Neural progenitor cell (in vitro differentiated cells): ENCODE measurements at places on chromosomes 16 and 17. TPM values are rescaled to one million over a fixed set of nuclear protein-coding genes. Genes with fewer than 3 reads are reported as not detected.

DNA sequence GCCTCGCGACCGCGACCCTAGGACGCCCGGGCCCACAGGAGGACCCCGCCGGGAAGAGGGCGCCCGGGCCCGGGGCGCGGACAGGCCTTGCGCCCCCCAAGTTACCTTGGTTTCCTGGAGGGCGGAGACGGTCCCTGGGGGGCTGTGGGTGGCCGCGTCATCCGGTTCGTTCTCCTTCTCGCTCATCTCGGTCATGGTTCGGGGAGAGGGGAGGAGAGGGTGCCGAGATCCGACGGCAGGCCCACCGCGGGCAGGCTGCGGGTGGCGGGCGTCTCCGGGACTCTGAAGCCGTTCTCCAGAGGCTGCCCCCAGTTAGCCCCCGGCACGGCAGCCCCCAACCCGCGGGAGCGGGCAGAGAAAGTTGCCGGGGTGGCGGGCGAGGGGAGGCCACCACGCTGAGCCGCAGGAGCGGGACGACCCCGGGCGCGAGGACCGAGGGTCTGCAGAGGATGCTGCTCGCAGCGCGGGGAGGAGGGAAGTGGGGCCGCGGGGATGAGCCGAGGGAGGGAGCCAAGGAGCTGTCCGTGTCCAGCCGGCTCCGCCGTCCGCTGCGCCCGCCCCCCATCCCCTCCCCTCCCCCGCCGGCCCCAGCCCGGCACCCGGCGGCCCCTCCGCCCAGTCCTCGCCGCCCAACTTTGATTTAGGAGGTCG is at the start of gene STAC2:
Gene STAC2, minus strand, starts transcription at position 638 of the 651 bp plus-strand sequence. Its CDS starts 443 bp downstream, at position 195.
- no peak for DNase-seq

DNA sequence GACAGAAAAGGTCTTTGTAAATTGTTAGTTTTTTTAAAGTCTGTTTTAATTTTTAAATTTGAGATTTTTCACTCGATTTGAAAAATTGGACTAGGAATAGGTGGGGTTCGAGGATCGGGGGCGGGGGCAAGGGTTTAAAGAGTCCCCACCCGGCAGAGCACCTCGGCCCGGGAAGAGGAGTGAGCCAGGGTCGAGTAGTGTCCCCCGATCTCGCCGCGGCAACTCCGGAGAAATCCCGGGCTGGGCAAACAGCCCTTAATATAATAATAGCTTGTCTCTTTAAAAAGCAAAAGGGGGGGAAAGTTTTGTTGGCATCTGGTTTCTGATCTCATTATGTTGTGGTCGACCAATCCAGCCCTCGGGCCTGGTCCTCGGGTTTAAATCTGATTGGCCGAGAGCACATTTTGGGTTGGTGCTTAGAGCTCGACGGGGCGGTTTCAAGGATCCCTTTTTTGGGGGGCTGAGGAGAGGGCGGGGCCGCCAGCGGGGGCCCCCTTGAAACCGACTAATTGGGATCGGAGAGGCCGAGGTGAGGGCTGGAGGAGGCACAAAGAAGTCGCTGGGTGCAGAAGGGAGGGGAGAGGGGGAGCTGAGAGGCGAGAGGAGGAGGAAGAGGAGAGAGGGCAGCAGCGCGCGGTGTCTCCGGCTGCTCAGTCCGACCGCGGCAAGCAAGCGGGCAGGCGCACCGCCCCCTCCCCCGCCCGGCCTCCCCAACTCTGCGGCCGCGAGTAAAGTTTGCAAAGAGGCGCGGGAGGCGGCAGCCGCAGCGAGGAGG is at the start of gene FZD2:
Gene FZD2, plus strand, starts transcription at position 653 of the 775 bp plus-strand sequence. CDS start 205 bp downstream, outside the sequence.
- DNase-seq: peak; percentile 98

GRCh38 chr17:56773124-56773523 is 60.6 kb downstream of the C17orf67 start:
- DNase-seq: no peak

- DNase-seq: no peak
These were observed 54.4 kb downstream of the MPRIP start for GRCh38 chr17:17096438-17097178.

DNA sequence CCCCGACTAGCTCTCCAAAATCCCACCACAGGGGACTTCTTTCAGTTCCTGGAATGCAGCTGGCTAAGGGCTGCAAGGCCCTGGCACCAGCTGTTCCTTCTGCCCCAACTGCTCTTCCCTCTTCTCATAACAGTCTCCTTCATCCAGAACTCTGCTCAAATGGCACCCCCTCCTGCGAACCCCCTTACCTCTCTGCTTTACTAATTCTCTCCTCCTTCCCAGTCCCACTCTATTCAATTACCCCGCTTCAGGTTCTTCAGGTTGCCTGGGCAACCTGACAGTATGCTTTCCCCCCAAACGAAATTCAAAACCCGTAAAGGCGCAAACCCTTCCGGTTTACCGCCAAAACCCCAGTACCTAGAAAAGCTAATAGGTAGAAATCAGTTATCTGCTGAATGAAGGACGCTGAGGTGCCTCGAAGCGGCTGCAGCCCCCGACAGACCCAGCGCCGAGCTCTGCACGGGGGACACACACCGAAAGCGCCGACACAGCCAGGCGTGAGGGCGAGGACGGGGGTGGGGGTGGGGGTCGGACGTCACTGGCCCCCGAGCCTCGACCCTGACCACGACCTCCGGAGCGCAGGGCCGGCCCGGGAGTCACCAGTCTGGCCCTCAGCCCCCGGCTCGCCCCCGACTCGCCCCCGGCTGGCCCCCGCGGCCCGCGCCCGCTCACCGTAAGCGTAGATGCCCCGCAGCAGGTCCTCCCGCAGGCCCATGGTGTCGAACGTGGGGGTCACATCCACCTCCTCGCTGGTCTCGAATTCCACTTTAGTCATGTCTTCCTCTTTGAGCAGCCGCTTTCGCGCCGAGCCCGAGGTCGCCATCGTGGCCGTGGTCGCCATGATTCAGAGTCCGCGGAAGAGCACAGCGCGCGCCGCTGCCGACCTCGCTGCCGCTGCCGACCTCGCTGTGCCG is 550 bp downstream of the EIF4A3 start:
- DNase-seq: peak; percentile 75

- no peak for DNase-seq
These were observed 5.5 kb upstream of the CALB2 start for GRCh38 chr16:71352963-71353460.

GRCh38 chr16:23999663-24000062 is 163.9 kb downstream of the PRKCB start:
- no peak for DNase-seq

ODF4 gene
- not detected in 2 replicates for total RNA-seq

GRCh38 chr17:80137131-80137530 is 9.8 kb downstream of the EIF4A3 start:
- DNase-seq: no peak

GRCh38 chr16:27337024-27337423 is 23.2 kb downstream of the IL4R start:
- no peak for DNase-seq

GRCh38 chr16:3998793-3999478 is 117.3 kb downstream of the ADCY9 start:
- no peak for DNase-seq

HOXB4 gene
- total RNA-seq: not detected in 2 replicates

DNA sequence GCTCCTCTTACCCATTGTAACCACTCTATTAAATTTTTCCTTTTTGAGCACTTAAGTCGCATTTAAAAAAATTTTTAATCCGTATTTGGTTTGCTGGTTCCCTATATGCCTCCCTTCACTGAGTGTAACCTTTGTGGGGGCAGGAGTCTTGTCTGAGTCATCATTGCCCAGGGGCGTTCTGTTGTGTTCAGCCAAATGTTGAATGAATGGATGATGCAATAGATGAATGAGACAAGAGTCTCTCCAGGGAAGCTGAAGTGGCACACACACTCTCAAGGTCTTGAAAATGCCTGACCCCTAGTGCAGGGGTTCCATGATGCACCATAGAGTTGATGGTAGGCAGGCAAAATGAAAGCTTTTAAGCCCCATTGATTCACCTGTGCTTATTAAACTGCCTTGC is 123.0 kb upstream of the RBFOX1 start:
- DNase-seq: no peak

DNA sequence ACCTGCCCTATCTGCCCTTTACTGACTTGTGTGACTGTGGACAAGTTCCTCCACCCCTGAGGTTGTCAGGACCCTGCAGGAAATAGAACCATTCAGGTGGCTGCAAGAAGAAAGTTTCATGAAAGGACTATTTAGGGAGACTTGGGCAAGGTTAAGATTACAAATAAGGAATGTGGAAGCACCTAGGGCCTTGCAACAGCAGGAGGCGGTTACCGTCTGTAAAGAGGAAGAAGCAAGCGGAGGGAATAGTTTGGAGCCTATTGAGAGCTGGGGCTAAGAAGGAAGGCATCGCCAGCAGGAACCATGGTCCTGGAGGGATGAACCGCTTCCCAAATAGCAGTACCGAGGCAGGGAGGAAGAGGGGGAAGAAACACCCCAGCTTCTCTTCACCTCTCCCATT is 132.4 kb downstream of the PRKCB start:
- no peak for DNase-seq

- no peak for DNase-seq
These were observed 3.5 kb downstream of the RAB40C start for GRCh38 chr16:593406-593805.

DNA sequence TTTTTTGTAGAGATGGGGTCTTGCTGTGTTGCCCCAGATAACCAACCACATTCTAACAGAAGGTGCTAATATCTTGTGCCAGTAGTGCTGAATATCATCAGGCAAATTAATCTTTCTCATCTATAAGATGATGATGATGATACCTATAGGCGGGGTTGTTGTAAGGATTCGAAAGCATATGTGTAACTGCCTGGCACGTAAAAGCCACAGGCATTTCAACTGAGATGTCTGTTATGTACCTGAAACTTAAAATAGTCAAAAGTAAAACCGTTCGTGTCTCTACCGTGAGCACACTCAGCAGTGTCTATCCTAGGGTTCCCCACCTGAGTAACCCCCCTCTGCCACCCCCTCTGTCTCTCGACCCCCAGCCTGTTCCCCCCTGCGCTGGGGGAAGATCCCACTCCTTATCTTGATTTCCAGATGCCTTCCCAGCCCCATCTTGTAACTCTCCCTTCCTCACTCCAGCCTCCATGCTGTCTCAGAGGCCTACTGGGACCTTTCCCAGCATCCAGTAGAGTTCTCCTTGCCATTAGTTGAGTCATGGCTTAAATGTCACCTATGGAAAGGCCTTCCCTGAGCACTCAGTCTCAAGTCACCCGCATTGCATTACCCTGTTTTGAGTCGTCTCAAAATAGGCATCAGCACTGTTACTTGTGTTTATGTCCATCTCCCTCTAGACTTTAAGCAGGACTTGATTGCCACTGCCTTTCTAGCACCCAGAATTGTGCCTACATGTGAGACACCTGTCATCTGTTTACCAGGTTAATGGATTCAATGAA is 34.1 kb downstream of the CDRT15 start:
- no peak for DNase-seq

DNA sequence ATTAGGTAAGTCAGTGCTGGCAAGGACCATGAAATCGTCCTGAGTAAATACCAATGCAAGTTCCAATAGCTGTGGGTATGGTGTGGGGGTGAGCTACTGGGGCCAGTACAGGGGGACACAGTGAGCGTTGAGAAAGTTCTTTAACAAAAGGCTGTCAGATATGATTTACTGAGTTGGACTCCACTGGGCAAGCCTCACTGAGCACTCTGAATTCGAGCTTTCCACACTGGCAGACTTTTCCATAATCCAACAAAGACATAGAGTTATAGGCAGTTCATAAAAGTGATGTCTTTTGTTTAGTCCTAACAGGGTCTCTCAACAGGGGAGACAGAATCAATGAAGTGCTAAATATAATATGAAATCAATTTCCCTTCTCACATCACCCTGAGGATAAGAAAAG is 489.0 kb downstream of the KCNJ2 start:
- DNase-seq: no peak

- DNase-seq: no peak
These were observed 4.9 kb downstream of the LASP1 start for GRCh38 chr17:38874505-38875400.

- no peak for DNase-seq
These were observed 26.0 kb downstream of the NGFR start for GRCh38 chr17:49521088-49521450.

DNA sequence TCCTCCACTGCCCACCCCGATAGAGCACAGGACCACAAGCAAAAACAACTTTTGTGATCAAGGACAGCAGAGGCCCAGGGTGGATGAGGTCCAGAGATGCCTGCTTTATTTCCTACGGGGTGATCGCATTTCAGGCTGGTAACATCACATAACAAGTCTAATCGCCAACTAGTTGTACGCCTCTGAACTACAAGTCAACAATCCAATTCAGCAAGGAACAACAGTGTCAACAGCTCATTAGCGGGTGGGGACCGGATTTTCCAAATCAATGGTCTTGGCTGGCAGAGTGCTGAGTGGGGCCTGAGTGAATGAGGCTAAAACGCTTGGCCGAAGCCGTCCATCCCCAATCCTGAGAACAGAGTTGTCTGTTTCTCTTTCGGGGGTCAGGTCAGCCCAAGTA is 17.1 kb downstream of the MRM3 start:
- no peak for DNase-seq

DLX3 gene
- 0.04 and 0.87 TPM in 2 replicates for total RNA-seq

GRCh38 chr16:84754956-84755672 is 55.3 kb downstream of the USP10 start:
- no peak for DNase-seq

GRCh38 chr17:45116434-45117016 is 15.8 kb downstream of the PLCD3 start:
- no peak for DNase-seq

DNA sequence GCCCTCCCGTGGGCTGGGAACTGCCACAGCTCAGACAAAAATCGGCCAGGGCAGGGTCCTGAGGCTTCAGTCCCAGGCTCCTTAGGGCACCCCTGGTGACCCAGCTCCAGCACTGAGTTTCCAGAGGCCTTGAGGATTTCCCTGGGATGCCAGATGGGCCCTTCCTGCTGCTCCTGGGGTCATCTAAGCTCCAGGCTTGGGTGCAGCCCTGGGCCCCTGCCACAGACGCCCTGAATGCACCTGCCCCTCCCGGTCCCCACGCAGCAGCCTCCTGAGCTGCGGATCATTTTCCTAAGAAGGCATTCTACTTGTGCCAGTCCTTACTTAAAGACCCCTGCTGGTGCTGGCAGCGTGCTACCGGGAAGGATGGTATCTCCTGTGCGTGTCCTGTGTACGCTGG is 6.0 kb upstream of the RNPS1 start:
- DNase-seq: no peak

KRT17 gene
- total RNA-seq: not detected in 2 replicates

DNA sequence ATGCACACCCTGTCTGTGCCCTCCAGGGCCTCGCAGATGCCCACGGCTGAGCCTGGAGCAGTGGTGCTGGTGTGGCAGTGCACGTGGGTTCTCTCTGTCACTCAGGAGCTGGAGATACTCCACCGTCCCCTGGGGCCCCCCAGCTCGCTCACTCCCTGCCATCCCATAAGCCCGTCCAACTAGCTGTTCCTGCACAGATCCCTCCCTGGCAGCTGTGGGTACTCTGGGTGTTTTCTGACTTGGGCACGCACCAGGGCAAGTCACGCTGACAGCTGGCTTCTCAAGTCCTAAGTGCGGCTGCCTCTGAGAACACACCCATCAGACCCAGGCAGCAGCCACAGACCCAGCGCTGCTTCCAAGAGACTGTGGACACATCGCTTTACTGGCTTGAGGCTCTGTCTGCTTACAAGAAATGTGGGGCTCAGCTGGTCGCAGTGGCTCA is 25.4 kb upstream of the ITGB4 start:
- no peak for DNase-seq

ZNF629 gene
- total RNA-seq: 13.7 and 24.5 TPM in 2 replicates
